IPS DF 6.9 (cell line): ENCODE measurements at places on chromosomes 1 and 21.
A peak's percentile ranks its signal among the peaks of the same experiment; 100 is the strongest.

DNA sequence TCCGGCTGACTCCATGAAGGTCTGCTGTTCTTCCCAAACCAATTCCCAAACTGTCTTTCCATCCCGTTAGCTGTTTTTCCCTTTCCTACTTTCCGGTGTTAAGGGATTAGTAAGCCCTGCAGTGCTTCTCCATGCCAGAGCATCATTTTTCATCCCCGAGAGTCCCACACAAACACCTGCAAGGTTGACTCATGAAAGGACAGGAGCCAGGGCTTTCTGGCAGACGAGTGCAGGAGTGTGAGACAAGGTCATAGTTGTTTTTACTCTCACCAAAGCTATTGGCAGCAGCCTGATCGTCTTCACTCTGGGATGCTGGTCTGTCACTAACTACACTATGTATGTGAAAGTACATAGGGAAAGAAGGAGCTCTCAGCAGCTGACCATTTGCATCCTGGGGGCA lies 10.2 kb upstream of the BECN2 start:
- no peak for DNase-seq

DNA sequence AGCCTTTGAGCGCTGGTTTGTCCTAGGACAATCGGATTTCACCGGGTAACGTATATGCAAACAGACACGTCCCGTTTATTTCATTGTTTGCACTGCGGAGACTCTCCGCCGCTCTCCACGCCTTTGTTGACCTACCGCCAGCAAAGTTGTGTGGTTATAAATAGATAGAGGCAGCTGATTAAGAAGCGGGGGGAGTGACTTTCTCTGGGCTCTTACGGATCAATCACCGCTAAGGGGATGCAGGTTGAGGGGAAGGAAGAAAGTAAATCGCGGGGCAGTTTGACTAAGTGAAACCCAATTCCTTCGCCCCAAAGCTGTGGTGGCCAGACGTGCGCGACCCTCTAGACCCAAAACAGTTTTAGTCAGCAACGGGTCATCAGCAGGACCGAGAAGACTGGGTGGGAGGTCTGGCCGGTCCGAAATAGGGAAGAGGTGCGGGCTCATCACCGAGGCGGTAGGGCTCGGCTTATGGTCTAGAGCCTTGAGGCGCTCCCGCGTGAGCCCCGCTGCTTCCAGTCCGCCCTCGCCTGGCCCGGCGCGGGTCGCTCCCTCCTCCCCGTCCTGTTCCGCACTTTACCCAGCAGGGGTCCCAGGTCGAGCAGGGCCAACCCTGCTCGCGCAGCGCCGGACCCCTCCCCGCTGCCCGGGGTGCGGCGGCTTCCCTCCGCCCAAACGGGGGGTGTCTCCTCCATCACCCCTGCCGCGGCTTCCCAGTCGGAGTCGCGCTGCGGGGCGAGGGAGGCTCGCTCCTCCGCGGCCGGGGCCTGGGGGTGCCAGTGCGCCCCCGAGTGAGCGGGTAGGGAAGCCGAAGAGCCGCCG lies 120.8 kb upstream of the RRP15 start:
- no peak for DNase-seq

DNA sequence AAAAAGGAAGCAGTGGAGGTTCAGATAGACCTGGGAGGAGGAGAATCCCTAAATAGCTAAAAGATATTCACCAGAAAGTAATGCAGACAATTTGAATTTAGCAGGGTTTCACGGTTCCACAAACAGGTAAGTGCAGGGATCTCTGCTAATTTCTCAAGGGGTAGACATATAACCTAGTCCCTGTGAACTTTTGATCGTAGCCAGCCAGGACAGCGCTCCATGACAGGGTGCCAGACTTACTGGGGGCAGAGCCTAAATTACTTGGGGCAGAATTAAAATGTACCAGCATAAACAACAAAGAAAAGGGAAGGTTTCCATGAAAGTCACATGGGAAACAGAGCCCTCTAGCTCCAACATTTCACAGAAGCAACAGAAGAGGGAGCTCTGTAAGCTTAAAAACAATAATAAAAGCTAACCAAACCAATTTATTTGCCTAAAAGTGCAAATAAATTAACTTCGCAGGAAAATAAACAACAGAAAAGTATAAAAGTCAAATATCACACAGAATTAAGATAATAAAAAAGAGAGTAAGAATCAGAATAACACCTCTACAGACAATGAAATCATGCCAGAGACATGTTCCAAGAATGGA lies 198.3 kb downstream of the DUSP10 start:
- no peak for DNase-seq

- peak; percentile 16 for DNase-seq
These were observed 26.4 kb downstream of the TRAF5 start for GRCh38 chr1:211352985-211353515.

DNA sequence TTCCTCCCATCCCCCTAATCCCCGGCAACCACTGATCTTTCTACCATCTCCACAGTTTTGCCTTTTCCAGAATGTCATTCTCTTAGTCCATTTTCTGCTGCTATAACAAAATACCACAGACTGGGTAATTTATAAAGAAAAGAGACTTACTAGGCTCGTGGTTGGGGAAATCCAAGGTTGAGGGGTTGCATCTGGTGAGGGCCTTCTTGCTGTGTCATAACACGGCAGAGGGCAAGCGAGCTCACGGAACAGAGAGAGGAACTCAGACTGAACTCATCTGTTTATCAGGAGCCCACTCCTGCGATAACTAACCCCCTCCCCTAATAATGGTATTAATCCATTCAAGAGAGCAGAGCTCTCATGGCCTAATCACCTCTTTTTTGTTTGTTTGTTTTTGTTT lies 52.0 kb downstream of the RUNX3 start:
- no peak for DNase-seq

DNA sequence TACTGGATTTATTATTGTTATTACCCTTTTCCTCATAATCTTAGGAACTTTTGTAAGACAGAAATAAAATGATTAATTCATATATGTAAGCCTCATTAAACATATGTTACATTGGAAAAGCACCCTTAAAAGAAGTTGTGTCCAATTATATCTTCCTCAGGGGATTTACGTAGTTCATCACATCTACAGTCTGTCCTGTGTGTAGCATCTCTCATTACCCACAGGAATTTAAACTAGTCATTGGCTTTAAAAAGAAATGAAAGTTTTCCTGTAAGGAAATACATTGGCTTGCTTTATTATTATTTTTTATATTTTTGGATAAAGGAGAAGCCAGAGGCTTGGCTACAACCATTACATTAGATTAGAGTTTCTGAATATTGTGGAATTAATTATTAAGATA lies 56.1 kb downstream of the SWT1 start:
- DNase-seq = no peak

DNA sequence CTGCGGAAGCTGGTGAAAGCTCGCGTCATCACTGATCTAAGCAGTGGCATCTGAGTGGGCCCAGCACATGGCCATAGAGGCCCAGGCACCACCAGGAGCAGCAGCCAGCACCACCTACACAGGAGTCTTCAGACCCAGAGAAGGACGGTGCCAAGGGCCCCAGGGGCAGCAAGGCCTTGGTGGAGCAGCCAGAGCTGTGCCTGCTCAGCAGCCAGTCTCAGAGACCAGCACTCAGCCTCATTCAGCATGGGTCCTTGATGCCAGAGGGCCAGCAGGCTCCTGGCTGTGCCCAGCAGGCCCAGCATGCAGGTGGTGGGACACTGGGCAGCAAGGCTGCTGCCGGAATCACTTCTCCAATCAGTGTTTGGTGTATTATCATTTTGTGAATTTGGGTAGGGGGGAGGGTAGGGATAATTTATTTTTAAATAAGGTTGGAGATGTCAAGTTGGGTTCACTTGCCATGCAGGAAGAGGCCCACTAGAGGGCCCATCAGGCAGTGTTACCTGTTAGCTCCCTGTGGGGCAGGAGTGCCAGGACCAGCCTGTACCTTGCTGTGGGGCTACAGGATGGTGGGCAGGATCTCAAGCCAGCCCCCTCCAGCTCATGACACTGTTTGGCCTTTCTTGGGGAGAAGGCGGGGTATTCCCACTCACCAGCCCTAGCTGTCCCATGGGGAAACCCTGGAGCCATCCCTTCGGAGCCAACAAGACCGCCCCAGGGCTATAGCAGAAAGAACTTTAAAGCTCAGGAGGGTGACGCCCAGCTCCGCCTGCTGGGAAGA lies 3.2 kb upstream of the ARTN start:
- no peak for DNase-seq

GRCh38 chr1:6727535-6727934 lies 25.9 kb upstream of the DNAJC11 start:
- DNase-seq = no peak

- no peak for DNase-seq
These were observed 216.8 kb upstream of the SGIP1 start for GRCh38 chr1:66317248-66317515.

- no peak for DNase-seq
These were observed 31.9 kb downstream of the MIXL1 start for GRCh38 chr1:226255380-226255779.

DNA sequence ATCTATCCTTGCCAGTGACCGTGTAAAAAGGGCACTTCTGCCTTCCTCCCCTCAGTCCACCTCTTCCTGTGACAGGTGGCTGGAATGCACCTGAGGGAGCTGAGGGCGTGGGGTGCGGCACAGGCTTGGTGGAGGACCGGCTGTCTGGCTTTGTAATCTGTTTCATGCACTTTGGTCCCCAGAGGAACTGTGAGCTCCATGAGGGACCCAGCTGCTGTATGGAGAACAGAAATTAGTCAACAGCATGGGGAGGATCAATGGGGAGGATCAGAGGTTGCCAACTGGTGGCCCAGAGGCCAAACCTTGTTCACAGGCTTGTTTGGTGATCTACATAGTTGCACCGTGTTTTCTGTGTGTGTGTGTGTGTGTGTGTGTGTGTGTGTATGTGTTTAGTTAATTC lies 19.0 kb upstream of the LUZP1 start:
- DNase-seq = no peak

DNA sequence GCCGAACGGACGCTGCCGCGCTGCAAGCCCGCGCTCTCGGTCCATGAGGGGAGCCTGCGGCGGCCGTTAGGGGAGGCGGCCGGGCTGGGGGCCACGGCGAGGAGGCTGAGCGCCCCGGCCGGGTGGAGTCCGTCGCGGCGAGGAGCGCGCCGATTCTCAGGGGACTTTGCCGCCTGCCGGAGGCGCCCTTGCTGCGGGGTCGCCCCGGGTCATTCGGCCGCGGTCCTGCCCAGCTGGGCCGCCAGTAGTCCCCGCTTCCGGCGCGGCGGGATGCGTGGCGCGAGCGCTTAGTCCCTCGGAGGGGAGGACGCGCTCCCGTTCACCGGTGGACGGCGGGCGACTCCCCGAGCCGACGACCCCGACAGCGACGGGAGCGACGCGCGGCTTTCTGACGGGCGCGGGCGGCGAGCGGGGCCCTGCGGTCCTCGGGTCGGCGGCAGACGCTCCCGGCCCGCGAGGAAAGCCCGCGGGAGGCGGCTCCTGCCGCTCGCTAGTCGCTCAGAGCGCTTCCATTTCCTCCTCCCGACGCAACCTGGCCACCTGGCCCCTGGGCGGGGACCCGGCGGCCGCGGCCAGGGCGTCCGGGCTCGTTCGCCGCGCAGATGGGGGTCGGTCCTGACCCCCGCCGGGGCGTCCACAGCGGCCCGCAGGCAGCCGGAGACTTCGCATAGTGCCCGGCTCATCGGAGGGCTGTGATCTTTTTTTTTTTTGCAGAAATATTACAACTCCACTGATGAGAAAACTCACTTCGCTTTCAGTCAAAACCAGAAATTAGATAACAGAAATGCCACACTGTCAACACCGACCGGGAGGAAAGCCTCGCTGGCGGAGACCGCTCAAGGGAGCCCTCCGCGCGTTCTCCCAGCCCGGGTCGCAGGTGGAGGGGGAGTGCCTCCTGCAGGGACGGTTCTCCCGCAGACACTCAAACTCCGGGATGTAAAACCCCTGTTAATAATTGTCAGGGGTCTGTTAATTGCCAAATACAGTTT lies 641 bp upstream of the ZBTB21 start:
- no peak for DNase-seq

- DNase-seq = no peak
These were observed 270.9 kb upstream of the PLXNA2 start for GRCh38 chr1:208515129-208515528.

GRCh38 chr1:56376188-56376984 lies 203.0 kb downstream of the PLPP3 start:
- no peak for DNase-seq

GRCh38 chr1:146036241-146036964 lies 14.9 kb upstream of the HJV start:
- DNase-seq = no peak

- DNase-seq = no peak
These were observed 16.6 kb downstream of the TMCC2 start for GRCh38 chr1:205244384-205244783.

GRCh38 chr1:222600281-222600680 lies 10.5 kb upstream of the TAF1A start:
- no peak for DNase-seq

DNA sequence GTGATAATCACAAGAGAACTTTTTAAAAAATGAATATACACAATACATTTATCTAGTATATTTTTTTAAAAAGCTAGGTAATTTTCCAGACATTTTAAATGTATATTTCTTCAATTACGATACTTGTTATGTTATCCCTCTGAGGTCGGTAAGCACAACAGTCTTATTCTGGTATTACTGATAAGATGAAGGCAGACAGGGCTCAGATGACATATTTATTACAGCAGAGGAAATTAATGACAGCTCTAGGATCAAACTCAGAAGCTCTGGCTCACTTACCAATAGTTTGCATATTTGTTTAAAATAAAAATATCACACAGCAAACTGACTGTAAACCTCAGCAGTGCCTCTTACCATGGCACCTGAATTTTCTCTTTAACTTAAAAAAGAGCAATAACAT lies 1347.0 kb upstream of the ADGRL2 start:
- DNase-seq = no peak

DNA sequence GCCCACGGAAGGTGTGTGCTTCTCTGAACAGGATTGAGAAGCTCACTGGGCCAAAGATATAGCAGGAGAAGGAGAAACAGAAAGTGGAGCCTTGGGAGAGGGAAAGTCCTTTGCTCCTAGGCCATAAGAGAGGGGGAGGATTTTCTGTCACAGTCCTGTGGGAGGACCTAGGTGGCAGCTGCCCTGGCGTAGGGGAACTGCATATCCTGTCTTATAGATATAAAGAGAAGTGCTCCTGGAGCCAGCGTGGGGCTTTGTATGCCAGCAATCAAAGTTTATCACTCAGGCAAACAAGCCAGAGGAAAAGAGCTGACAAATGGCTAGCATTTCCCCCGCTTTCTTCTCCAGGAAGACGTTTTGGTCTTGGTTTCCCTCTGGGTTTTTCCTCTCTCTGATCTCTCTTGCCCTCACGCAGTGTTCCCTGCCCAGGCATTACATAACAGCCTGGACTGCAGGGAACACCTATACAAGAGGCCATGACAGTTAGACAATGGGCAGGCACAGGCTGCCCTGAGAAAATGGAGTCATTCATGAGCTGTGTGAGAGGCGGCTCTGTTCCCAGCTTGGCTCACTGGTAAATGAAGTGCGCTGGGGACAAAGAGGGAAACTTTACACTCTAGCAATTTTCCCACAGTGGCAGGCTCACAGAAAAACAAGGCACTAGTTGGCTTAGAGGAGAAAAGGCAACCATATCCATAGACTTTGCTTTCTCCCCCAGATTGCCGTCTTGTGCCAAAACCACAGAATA lies 52.5 kb upstream of the ZNF648 start:
- DNase-seq = no peak

- DNase-seq = no peak
These were observed 19.8 kb downstream of the MIER1 start for GRCh38 chr1:66944330-66945274.

- DNase-seq = no peak
These were observed 75.8 kb upstream of the KCNA3 start for GRCh38 chr1:110750562-110750961.
